Activated T-cell treated with anti-CD3 and anti-CD28 coated beads for 24 hours (primary cell): ENCODE measurements at places on chromosomes 7 and 10.

DNA sequence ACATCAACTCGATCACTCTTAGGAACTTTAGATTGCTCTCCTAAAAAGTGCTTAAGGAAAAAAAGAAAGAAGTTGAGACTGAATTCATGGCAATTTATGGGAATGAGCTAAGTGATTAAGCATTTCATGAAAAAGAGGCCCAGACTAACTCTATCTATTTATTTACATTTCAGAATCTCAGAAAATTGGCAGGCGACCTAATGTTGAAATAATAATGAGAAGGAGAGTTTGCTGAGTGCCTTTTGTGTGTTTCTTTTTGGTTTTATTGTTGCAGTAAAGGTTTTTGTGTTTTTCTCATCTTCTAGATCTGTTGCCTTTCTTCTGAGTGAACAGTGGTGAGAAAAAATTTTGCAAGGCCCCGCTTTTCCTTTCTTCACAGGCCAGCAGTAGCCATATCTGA lies 3.8 kb downstream of the GRK5 start:
- no peak for DNase-seq

DNA sequence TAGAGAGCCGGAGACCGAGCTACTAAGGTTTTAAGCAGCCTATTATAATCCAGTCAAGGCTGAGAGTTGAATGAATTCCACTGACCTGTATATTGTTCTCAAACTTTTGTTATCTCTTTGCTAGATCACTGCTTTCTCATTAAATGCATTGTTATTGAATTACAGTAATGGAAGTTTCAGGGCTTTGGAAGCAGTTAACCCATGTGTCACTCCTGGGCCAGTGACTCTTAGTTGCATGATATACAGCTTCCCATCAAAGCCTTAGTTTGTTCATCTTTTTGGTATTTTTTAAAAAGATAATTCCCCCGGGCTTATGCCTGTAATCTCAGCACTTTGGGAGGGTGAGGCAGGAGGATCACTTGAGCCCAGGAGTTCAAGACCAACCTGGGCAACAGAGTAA lies 55.4 kb upstream of the KIAA1217 start:
- no peak for DNase-seq

- DNase-seq: no peak
Measured at GRCh38 chr10:124524991-124525653, 63.5 kb downstream of the LHPP start.

GRCh38 chr7:120825152-120825551 lies 32.8 kb downstream of the TSPAN12 start:
- no peak for DNase-seq

DNA sequence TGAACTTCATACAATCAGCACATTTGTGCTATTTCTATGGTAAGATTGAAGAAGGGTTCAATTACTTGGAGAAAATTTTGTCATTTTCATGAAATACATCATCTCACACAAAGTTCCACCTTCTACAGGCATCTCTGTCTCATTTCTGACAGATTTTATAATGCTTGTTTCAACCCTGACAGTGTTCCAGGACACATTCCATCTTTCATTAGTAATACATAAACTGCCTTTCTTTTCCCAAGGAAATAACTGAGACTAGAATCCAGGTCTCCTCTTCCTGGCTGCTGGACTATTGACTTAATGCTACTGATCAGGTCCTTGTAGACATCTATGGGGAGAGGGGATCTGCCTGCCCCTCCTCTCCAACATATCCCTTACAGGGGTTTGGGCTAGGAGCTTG lies 70.1 kb upstream of the PLPP4 start:
- no peak for DNase-seq

- DNase-seq: no peak
Measured at GRCh38 chr10:109875151-109875568, 48.2 kb downstream of the XPNPEP1 start.

DNA sequence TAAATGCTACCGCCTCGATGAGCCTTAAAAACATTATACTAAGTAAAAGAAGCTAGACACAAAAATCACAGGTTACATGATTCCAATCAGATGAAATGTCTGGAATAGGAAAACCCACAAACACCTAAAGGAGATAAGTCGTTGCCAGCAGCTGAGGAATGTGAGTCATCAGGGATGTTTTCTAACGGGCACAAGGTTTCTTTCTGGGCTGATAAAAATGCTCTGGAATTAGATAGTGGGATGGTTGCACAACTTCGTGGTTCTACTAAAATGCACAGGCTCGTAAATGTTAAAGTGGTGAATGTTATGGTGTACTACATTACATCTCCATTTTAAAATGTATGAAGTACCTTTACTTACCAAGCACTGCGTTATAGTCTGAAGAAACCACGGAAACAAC lies 9.7 kb downstream of the ABLIM1 start:
- no peak for DNase-seq

DNA sequence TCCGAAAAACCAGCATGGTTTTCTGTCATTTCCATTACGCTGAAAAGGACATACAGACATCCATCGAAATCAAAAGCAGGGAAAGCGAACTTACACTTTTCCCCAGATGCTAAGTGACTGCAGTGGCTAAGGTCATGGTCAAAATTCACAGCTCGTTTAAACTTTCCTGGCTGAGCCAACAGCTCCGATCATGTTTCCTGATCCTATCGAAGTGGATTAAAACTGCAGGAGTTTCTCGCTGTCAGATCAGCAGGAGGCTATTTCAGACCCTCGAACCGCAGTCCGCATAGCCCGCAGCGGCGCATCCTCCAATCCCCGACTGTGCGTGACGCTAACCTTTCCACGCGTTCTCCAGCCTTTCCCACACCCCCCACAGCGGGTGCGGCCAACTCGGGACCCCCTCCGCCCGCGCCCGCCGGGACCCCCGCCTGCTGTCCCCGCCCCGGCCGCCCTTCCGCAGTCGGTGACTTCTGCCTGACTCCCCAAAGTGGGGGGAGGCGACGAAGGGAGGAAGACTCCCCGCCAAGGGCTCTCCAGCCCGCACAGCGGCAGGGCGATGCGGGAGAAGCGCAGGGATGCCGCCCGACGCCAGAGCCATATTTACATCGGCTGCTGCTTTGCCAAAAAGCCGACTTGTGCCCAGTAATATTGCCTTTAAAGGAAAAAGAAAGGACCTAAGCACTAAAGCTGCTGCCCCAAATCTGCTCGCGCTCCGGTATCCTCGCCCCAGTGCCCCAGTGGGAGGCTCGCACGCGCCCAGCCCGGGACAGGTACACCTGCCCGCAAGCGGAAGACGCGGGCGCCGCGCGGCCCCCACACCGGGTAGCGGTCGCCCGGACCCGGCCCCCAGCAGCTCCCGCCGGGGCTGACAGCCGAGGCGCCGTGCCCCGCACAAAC lies 1.2 kb downstream of the PIP4K2A start:
- DNase-seq: peak; percentile 22

DNA sequence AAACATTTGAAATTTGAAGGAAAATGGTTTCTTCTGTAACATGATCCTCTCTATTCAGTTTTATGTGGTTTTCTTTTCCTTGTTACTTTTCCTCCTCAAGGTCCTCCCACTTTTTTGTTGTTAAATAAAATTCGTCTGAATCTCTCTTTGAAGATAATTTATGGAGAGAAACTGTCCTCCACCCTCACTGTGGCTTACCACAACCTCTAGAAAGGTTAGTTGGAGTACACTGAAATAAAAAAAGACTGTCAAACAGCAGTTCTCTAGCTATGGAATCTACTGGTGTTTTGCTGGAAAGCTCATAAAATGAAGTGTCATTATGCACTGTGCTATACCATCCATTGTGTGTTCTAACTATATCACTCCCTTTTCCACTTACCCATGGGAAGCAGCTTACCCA lies 189.4 kb downstream of the HDAC9 start:
- DNase-seq: no peak

DNA sequence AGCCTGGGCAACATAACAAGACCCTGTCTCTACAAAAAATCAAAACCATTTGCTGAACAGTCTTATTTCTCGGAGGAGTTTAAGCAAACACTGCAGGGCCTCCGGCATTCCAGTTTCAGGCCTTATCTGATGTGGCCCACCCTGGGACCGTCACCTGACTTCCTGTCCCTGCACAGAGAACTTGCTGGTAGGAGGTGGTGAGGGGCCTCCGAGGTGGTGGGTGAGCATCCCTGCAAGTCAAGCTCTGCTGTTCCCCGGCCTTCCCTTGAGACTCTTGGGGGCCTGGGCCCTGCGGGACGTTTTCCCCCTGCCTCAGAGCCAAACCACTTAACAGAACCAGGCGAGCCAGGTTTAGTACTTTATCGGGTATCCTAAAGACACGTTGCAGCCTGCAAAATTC lies 44.5 kb upstream of the AP5Z1 start:
- DNase-seq: no peak

GRCh38 chr7:91416155-91416865 lies 152.1 kb downstream of the FZD1 start:
- no peak for DNase-seq

DNA sequence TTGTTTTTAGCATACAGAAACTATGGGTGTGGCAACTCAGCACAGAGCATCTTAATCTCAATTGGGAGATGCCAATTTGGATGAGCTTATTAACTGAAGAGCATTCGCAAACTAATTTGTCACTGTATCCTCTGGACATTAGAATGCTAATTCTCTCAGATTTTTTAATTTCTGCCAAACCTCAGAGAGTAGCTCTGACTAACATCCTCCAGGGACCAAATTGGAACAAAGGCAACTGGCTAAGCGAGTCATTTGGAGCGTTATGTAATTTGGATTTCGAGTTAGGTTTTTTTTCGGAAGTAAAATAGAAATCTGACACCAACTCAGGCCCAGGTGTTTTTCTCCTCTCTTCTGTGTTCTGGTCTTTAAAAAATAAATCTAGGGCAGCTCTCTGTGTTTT lies 201.9 kb downstream of the BMPER start:
- no peak for DNase-seq

DNA sequence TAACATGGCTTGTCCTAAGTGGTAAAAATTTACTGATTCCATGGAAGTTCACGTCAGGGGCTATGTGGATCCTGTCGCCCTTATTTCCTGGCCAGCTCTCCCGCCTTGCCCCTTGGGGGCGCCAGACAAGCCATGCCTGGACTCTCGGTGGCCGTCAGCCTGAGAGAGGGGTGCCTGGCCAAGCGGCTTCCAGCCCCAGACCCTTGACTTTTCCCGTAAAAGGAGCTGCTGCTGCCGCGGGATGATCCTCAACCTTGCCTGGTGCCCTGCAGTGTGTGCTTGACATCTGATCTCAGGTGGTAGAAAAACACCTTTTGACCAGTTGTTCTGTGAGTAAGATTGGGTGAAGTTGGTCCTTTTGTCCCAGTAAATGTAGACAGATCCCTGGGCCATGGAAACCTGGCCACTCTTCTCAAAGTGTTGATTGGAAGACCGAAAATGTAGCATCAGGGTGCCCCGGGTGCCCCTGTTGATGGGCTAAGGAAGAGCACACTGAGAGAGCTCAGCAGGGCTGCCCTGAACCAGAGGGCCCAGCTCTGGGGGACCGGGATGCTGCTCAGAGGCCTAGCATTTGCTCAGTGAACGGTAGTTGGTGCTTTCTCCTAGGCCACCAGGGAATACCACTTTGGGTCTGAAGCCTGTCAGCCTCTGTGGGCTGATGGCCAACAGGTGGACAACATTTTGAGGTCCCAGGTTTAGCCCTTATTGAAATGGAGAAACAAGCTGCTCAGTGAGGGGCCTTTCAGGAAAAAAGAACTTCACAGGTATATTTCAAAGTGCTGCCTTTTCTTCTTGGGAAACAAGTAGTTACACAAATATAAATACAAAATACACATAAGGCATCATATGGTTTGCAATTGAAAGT lies 162.5 kb downstream of the LRMDA start:
- no peak for DNase-seq

GRCh38 chr7:144830811-144831210 lies 5.0 kb downstream of the TPK1 start:
- no peak for DNase-seq

GRCh38 chr10:31602541-31603234 lies 283.7 kb downstream of the ZEB1 start:
- no peak for DNase-seq

DNA sequence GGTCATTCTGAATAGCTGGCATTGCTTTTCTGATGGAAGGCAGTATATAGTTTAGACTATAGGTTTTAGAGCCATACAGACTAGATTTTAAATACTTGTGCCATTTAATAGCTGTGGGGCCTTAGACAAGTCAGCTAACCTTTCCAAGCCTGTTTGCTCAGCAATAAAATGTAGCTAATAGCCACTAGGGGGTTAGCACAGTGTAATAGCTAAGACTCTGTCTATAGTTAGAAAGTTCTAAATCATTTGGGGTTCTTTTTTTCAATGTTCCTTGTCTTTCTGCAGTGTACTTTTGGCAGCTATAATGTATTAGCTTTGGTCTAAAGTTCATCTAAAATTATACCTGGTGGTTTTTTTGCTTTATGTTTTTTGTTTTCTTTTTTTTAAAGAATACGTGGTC lies 7.5 kb upstream of the KIFBP start:
- DNase-seq: no peak

DNA sequence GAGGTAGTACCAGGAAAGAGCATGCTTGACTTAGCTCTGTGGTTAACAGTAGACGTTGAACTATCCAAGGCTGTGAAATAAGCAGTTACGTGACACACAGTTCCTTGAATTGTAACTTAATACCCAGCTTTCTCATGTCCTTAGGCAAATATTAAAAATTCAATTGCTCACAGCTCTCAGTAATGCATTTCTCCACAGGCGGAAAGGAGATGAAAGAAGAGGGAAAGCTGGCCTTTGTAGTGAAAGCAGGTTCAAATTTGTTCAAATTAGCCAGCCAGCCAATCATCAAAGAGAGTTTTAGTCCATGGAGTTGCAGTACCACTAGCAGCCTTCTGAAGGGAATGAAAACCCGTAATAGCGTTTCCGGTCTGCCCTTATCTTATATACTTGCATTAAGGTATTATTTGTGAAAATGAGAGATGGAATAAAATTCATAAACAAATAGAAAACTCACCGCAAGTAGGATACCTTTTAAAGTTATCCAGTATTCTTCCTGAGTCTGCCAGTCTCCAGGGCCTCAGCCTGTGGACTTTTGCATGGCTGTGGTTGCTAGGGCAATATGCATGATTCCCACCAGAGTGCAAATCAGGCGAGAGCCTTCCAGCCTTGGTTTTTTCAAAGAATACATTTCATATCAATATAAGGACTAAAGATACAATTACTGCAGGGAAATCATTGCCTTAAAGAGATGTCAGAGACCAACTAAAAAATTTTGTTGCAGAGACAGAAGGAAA lies 795.5 kb downstream of the TNS3 start:
- DNase-seq: no peak

DNA sequence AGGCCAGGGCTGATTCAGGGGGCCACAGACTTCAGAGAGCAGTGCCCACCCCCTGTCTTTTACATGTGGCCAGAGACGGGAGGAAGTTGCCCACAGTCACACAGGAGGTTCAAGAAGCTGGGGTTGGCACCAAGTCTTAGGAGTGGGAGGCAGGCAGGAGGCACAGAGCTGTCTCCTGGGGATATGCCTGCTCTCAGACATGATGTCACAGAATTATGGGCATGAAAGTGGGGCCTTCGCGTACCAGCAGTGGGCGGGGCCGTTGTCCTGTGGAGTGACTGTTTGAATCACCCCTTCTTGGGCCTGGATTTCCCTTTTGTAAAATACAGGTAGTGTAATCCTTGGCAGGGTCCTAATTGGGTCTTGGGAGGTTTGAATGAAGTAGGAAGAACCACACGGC lies 81.2 kb upstream of the PPIF start:
- DNase-seq: no peak
